Activated CD8-positive, alpha-beta memory T cell treated with anti-CD3 and anti-CD28 coated beads for 48 hours (primary cell): ENCODE measurements at places on chromosomes 11 and 22.

DNA sequence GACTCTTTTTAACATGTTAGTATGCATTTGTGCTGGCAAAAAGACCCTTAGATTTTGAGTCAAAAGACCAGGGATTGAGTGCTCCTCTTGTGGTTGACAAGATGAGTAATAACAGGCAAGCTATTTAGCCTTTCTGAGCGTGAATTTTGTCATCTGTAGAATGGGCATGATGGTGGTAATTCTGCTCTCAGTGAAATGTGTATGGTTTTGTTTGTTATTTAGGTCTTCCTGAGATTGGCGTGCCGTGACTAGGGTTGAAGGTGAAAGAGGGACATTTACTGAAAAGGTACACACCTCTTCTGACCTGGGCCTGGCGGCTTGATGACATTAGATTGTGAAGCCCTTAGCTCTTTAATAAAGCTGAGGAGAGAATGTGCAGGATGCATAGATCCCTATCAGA is 8.4 kb upstream of the CEP295 start:
- no peak for DNase-seq

GRCh38 chr11:95111923-95112540 is 22.4 kb downstream of the ENDOD1 start:
- DNase-seq: no peak

DNA sequence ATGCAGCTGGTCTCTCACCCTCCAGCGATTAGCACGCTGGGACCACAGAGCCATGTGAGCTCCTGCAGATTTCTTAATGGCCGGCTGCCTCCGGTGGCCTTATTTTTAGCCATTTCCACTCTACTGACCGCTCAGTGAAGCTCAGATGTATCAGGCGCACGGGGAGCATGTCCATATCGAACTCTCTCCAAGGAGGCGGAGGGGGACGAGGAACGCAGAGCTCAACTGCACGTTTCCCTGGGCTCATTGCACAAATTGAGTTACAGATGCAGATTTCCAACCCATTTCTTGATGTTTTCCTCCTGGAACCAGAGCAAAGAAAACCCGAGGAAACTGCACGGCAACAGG is 207.1 kb downstream of the CTTN start:
- no peak for DNase-seq

DNA sequence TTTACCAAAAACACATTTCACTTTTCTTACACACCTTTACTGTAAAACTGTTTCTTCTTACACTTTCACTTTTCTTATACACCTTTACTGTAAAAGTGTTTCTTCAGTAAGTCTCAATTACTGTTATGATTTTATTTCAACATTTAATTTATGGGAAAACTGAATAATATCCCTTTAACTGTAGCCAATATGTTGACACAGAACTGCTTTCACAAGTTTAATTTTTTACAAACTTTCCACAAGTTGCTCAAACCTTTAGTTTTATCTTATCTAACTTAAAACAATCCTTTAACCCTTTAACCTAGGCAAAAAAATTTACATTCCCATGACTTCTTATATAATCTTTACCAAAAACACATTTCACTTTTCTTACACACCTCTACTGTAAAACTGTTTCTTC is 63.3 kb upstream of the OR5AN1 start:
- no peak for DNase-seq

DNA sequence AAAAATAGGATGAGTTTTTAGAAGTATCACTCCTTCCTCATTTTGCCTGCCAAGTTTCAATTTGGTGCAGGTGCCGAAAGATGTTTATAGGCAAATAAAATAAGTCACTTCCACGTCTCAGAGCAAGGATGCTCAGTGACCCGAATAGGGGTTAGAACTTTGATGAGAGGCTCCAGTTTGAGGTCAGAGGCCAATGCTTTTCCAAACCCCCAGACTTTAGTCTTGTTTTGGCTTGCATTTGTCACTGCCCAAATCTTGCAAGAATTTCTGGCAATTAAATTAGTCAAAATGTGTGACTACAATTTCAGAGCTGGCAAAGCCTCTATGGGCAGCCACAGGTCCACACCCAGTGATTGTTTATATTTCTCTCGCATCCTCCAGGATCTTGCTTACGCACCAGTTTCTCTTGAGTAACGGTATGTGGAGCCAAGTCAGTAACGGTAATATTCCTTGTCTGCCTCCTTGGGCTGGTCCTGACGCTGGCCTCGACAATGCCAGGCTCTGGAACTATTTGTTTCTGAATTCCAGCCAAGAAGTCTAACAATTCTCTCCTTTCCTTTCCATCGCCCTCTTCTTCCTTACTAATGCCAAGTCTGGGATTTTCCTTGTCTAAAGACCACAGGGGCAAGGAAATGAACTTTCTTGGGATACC is 9.9 kb upstream of the NUP160 start:
- DNase-seq: no peak

- DNase-seq: no peak
Measured at GRCh38 chr22:29195964-29196666, 9.6 kb upstream of the EMID1 start.

- DNase-seq: no peak
Measured at GRCh38 chr11:92505689-92506088, 281.1 kb downstream of the FAT3 start.

DNA sequence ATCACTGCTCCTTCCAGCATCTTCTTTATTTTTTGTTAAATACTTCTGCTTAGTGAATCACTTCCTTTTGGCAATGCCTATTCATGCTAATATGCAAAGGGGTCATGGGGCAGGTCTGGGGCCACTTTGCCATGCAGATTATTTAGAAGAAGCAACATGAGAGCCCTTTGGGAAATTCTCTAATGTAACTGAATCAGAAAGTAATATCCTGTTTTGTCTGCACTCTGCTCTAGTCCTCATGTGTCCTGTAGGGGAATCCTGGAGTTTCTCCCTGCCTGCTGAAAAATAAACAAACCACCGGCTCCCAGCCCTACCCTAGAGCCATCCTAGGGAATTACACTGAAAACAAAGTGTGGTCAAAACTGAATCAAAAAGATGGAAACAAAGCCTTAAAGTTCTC is 176.5 kb upstream of the POU2AF2 start:
- no peak for DNase-seq

- DNase-seq: no peak
Measured at GRCh38 chr11:15148169-15148568, 33.4 kb downstream of the INSC start.

DNA sequence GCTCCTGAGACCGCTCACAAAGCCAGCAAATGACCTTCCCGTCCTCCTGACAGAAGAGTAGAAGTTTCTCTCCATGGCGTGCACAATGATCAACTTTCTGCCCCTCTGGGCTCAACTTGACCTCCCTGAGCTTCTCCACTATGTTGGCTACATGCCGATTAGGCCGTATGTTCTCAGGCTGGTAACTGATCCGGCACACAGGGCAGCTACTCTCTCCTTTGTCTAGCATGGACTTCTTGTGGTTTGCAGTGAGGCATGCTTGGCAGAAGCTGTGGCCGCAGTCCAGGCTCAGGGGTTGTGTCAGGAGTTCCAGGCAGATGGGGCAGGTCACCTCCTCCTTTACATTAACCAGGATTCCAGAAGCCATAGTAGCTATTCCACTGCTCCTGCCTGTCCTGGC is 5.1 kb downstream of the TRIM5 start:
- no peak for DNase-seq

GRCh38 chr11:57476047-57476756 is 15.9 kb downstream of the RTN4RL2 start:
- no peak for DNase-seq

- DNase-seq: no peak
Measured at GRCh38 chr22:37197451-37198257, 9.6 kb upstream of the C1QTNF6 start.

DNA sequence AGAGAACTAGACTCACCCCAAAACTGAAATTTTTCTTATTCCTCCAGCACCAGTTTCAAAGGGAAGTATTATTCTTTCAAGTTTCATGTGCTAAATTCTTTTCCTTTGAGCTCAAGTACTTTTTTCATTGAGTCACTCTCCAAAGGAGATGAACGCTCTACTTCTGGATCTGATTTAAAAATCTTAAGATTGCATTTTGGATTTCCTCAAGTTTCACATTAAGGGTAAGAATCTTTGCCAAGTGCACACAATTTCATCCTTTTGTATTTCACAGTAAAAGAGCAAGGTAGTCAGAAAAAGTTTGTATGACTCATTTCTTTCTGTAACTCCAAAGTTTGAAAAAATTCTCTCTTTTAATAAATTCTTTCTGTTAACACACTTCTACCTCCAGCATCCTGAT is 435.5 kb downstream of the RAB38 start:
- no peak for DNase-seq
